Fibroblast of skin of right quadriceps (primary cell): ENCODE measurements at places on chromosomes 11 and 22.
A peak's percentile ranks its signal among the peaks of the same experiment; 100 is the strongest.

GRCh38 chr11:128553662-128554362 lies 33.5 kb downstream of the ETS1 start:
- peak; percentile 83 for DNase-seq

- no peak for DNase-seq
Observed at GRCh38 chr22:32063701-32064100, 20.6 kb downstream of the SLC5A1 start.

- DNase-seq, result no peak
Observed at GRCh38 chr11:88809126-88809525, 256.7 kb downstream of the GRM5 start.

DNA sequence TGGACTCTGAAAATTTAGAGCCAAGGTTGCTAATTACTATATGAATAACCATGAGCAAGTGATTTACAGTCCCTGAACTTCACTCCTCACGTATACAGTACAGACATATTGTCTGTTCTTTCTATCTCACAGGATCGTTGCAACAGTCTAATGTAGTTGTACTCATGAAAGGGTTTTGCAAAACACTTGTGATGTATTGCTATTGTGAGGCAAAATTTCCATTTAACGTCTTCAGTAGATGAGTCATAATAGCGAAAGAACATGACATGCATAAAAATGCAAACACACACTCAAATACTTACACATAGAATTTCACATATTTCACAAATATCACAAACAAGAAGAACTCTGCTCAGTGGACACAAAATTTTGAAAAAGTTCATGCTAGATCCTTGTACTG lies 134.6 kb upstream of the TRPC6 start:
- no peak for DNase-seq

- DNase-seq, result no peak
Observed at GRCh38 chr11:23318670-23319069, 458.4 kb upstream of the CCDC179 start.

DNA sequence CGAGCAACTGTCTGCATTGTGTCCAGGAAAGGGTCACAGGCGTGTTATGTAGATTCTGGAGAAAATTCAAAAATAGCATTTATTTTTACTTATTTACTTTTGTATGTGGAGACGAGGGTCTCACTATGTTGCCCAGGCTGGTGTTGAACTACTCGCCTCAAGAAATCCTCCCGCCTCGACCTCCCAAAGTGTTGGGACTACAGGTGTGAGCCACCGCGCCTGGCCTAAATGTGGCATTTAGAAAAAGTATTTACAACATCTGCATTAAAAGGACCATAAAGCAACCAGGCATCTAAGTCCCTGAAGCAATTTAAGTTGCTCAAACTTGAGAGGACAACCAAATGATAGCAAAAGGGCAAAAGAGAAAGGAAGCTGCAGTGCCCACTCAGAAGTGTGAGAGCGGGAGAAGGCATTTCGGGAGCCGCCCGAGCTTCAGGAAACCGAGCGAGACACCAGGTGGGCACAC lies 595 bp downstream of the TRIM66 start:
- DNase-seq, result no peak

GRCh38 chr11:123363556-123363955 lies 66.5 kb upstream of the GRAMD1B start:
- no peak for DNase-seq

DNA sequence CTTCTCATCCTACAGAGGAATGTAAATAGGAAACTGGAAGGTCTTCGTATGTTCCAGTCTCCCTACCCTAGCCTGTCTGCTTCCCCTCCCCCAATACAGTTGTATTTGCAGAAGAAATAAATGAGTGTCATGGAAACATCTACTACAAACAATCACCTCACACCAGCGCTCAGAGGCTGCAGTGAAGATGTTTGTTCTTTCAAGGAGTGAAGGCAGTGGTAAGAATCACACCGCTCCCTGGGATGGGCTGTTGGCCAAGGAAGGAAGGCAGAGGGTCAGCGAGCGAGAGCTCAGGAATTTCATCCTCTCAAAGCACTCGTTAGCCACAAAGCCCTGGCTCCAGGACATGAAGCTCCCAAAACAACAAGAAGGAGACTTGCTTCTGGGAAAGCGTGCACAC lies 1.1 kb upstream of the IGSF9B start:
- DNase-seq, result peak; percentile 24

- DNase-seq, result no peak
Observed at GRCh38 chr11:2321311-2321683, 19.5 kb downstream of the TSPAN32 start.

DNA sequence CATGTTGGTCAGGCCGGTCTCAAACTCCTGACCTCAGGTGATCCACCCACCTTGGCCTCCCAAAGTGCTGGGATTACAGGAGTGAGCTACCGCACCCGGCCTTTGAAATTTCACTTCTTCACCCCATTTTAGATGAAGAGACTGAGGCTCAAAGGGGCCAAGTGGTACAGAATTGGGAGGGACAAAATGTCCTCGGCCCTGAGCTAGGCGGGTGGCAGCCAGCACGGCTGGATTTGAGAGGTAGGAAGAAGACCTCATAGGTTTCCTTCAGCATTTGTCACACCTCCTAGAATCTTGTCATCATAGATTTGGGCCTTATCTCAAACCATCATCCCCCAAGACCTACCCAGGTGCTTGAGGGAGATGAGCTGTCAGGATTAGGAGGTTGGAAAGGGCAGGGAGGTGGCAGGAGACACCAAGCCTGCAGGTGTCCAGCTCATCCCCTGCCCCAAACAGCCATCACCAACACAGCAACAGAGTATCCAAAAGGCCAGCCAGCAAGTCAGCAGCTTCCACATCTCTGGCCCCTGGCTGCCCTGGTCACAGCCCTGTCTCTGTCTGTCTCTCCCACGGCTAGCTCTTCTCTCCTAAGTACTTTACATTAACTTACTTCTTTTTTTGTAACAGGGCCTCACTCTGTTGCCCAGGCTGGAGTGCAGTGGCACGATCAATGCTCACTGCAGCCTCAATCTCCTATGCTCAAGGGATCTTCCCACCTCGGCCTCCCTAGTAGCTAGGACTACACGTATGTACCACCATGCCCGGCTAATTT lies 11.2 kb upstream of the TMPRSS6 start:
- DNase-seq, result no peak

DNA sequence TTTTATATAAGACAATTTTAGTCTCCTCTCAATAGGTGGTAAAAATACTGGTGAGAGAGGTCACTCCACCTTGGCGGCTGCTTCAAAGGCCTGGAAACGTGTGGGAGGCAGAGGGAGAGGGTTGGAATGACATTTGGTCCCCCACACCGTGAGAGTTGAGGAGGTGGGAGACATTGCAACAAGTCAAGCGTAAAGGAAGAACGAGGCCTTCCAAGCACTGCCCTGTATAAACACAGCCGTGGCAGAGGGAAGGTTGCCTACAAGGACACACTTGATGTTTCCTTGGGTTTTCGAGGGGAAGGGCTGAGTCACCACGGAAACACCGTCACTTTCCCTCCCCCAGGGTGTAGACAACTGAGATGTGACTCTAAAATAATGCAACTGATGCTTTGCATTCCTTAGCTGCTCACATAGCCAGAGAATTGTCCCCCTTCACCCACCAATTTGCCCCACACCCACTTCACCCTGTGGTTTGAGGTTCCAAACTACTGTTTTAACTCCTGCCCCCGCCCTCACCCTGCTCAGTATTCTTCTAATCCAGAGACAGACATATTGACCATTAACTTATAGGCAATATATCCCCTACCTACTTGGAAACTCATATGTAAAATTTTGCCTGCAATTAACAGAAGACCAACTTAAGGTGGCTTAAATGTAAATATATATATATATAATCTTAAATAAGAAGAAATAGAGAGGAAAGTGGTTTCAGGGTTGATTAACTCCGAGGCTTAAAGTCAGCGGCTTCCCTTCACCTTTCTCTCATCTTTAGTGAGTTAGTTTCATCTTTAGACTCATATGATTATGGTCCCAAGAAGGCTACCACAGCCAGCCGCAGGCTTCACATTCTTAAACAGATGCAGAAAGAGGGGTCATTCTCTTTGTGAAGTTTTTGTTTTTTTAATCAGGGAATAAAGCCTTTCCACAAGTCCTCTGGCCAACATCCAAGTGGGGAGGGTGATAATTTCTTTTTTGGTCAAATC lies 54.1 kb upstream of the BDNF start:
- DNase-seq, result peak; percentile 86

DNA sequence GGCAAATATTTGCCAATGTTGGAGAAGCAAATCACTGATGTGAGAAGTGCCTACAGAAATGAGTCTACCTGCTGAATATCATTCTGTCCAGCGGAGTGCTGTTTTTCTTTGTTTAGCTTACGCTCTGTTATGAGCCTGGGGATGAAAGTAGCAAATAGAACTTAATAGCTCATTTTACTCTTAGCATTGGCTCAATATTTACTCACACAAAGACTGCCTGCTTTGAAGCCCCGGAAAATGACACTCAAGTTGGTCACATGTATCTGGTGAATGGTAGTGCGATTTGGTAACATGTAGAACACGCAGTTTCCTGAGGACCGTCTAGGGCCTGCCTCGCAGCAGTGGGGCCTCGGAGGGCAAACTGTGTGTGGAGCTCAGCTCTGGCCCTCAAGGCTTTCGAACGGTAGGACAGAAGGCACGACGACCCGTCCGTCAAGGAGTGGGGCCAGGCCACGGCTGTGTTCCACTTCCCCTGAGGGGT lies 38.9 kb downstream of the TBC1D22A start:
- no peak for DNase-seq

DNA sequence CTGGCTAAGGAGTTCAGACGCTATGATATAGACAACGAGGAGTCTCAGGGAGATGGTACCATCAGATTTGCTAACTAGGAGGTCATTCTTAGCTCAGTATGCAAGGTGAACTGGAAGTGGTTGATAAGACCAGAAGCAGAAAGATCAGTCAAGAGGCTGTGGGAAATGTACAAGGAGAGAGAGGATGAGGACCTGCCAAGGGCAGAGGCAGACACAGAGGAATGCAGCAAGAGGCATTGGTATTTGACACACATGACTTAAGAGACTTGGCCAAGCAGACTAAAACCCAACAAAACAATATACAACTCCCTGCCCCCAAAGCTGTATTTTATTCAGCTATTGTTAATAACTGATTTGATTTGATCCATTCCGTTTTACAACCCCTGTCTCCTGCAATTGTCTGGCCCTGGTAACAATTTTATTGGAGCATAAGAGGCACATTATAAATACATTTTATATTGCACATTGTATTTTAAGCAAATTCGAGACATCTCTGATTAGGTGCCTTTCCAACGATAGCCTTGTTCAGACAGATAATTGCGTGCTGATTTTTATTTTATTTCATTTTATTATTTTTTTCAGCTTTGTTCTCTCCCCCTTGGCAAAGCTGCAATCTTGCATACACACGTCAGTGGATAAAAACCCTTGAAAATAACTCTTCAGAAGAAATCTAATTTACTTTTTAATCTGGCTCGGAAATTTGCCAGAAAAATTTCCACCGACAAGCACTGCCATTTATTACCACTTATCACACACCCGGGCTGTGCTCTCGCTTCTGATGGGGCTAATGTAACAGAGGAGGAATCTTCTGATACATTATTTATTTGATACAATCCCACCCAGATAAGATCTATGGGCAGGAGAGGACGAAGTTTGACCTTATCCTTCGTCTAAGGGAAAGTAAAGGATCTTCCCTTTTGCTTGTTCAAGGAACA lies 237.8 kb downstream of the NXPE2 start:
- no peak for DNase-seq

DNA sequence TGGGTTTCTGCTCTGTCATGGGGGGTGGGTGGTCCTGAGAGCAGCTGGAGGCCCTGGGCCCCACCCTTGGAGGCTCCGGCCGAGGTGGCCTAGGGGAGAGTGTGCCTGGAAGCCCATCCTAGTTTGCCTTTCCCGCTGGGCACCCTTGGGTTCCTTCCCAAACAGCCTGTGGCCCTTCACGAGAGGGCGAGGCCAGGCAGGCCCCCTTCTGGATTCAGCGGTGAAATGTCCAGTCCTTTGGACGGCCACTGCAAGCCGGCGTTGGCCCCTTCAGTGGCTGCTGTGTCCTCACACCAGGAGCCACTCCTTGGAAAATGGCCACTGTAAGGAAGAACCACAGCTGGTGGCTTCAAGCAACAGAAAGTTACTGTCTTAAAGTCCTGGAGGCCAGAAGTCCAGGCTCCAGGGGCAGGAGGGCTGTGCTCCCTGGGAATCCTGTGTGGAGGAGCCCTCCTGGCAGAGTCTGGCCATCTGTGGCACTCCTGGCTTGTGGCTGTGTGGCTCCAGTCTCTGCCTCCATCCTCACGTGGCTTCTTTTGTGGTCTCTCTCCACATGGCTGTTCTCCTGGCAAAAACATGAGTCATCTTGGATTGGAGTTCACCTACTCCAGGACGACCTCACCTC lies 854.1 kb downstream of the TBC1D22A start:
- DNase-seq, result no peak

DNA sequence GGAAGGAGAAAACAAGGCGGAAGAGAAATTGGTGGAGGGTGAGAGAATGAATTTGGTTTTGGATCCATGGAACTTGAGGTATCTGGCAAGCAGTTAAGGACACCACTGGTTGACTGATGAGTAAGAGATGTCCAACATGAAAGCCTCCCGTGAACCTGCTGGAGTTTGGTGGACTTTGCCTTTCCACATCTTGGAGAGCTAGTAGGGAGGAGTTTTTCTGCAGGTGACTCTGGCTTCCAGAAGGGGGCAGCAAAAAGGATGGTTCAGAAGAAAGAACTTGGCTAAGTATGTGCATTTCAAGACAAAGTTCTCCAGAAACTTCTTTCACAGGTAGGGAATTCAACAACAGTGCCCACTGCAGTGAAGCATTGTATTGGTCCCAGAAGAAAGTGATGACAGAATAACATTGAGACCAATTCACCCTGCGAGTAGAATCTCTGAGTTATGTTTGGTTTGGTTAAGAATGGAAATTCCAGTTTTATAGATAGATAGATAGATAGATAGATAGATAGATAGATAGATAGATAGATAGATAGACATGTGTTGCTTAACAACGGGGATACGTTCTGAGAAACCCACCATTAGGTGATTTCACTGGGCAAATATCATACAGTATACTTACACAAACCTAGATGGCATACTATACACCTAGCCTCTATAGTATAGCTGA lies 28.5 kb downstream of the DCDC1 start:
- peak; percentile 4 for DNase-seq

DNA sequence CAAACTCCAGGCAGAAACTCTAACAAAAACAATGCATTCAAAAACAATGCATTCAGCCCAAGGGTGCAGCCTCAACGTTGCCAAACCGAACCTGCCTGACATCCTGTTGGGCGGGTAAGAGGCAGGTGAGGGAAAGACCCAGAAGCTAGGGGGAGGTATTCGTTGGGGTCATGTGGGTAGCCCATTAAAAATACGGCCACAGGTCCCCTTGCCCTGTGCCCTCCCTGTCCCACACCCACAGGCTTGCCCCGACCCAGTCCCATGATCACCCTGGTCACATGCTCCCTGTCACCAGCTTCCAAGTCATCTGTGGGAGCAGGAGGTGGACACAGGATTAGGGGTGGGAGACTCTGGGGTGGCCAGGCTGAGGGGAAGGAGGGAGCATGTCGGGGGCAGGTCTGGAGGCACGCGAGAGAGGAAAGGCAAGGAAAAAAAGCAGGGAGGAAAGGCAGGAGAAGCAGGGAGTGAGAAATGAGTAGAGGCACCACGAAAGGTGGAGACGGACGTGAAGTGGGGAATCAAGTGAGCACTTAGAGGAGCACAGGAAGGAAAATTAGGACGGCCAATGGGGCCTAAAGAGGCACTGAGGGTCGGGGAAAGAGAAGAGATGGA lies 683 bp downstream of the PLA2G6 start:
- no peak for DNase-seq

GRCh38 chr22:25172153-25172552 lies 27.5 kb upstream of the CRYBB3 start:
- DNase-seq, result no peak

GRCh38 chr11:1279674-1280055 lies 29.8 kb downstream of the TOLLIP start:
- no peak for DNase-seq

- no peak for DNase-seq
Observed at GRCh38 chr11:80916173-80916798, 1475.5 kb upstream of the TENM4 start.
